ENCODE measurements at places on chromosomes 2 and 18. TPM values are rescaled to one million over a fixed set of nuclear protein-coding genes. Genes with fewer than 3 reads are reported as not detected.

GRCh38 chr2:61949714-61950560 is 44.5 kb downstream of the COMMD1 start:
- H3K36me3 ChIP-seq = no peaks in the 10 kb centered on the region
- no peaks in the 10 kb centered on the region for H3K27me3 ChIP-seq
- no peak overlapping the region for H3K27ac ChIP-seq
- no peak overlapping the region for H3K4me3 ChIP-seq
- no peak for DNase-seq

DNA sequence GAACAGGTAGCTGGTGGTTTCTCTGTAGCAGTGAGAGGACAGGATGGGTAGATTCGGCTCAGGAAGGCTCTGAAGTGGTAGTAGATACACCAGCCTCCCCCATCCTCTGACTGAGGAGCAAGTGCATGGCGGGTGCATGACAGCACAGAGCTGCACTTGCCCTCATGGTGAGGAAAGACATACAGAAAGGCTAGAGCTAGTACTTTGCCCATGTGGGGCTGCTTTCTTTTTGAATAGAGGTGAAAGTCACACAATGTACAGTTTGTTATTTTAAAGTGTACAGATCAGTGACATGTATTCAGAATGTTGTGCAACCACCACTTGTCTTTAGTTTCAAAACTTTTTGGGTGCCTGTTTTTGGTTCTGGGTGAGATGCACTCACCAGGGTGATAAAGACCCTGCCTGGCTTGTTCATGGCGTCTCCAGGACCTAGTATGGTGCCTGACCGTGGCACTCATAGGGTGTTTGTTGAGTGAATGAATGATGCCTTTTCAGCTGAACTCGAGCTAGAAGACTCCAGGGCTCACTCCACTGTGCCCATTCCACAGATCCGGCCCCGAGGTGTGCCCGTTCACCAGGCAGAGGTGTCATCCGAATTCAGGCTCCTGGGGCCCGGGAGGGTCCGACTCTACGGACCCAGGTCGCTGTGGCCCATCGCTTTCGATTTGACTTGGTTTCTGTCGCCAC is 421 bp upstream of the VAMP5 start:
- H3K36me3 ChIP-seq = no peaks in the 10 kb centered on the region
- peak overlapping the region; percentile 48 for H3K4me3 ChIP-seq
- H3K4me1 ChIP-seq = peaks cover 33% of the 10 kb centered on the region
- no peak for DNase-seq

DNA sequence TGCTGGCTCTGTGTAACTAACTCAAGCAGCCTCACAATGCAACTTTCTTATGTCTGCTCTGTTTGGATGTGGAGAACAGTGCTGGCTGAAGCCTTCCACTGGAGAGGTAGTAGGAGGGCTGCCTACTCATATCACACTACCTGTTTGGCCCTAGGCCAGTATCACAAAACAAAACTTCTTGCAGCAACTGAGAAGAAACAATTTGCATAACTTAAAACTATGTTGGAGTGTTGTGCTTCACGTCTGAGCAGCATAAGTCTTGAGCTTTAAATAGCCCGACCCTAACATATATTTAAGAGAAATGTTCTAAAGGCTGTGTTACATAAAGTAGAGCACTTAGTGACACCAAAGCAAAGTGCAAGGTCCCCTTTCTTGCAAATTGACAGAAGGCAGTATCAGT is 204.9 kb upstream of the ACVR2A start:
- no peaks in the 10 kb centered on the region for H3K4me1 ChIP-seq
- H3K36me3 ChIP-seq = no peaks in the 10 kb centered on the region
- no peaks in the 10 kb centered on the region for H3K27me3 ChIP-seq
- no peak overlapping the region for H3K27ac ChIP-seq
- no peak overlapping the region for H3K4me3 ChIP-seq

Gene CFAP65
- 5.3 TPM for polyA plus RNA-seq

DNA sequence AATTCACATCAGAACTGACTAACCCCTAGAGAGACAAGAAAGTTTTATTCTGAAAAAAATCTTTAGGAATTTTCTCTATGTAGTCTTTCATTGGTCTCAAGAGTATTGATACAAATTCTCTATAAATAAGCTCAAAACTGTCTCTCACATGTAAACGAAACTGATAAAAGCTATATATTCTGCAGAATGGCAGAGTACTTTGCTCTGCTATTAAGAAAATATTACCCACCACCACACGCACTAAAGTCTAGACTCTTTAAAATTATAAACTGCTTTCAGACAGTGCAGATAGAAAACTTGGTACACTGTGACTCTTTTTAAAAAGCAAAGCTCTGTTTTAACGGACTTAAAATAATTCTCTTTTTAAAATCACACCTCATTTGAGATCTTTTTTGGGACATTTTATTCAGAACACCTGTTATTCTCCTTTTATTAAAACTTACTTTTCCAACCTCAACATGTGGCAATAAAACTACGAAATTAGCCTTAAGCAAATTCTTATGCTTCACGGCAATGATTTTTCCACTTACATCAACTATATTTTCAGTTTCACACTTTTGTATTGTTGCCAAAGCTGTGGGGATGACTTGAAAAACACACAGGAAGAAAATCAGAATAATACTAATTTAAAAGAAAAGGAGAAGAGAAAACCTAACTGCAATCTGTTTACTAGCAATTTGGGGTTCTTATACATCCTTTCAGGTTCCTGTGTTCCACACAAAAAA is 58.0 kb downstream of the CCDC88A start:
- H3K36me3 ChIP-seq = peaks cover 3% of the 10 kb centered on the region
- no peaks in the 10 kb centered on the region for H3K4me1 ChIP-seq
- no peak overlapping the region for H3K27ac ChIP-seq
